ENCODE measurements at places on chromosomes 7 and 10. TPM values are rescaled to one million over a fixed set of nuclear protein-coding genes. Genes with fewer than 3 reads are reported as not detected.

CREB5 gene
- total RNA-seq, result 7.1 TPM

GDF2 gene
- total RNA-seq, result not detected

CCSER2 gene
- total RNA-seq, result 40.5 TPM

NUB1 gene
- 40.1 TPM for total RNA-seq

AGR2 gene
- total RNA-seq, result not detected

PITRM1 gene
- total RNA-seq, result 100.0 TPM

NEUROD6 gene
- total RNA-seq, result not detected

OPN1SW gene
- not detected for total RNA-seq

CACNA2D1 gene
- total RNA-seq, result 39.7 TPM

SLC26A5 gene
- total RNA-seq, result not detected

GNAI1 gene
- 17.2 TPM for total RNA-seq

GRCh38 chr10:14687340-14687739 lies 87.4 kb downstream of the FAM107B start:
- DNase-seq, result no peak

GRCh38 chr7:26447116-26447515 lies 155.5 kb downstream of the SNX10 start:
- DNase-seq, result no peak

DNA sequence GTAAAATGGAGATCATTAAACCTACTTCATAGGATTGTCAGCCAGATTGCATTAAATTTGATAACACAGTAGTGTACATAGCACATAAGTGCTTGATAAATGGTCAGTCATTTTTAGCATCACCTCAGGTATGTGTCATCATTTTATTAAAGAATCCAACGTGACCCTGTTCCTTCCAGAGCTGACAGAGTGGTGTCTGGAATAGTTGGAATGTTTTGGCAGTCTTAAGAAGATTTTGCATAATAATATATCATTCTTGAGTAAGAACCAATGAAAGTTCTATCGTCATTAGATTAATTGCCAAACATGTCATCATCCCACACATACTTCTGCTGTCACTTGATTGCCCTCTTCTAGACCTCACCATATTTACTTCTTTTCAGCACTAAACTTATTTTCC lies 451.4 kb upstream of the POM121L12 start:
- no peak for DNase-seq

DNA sequence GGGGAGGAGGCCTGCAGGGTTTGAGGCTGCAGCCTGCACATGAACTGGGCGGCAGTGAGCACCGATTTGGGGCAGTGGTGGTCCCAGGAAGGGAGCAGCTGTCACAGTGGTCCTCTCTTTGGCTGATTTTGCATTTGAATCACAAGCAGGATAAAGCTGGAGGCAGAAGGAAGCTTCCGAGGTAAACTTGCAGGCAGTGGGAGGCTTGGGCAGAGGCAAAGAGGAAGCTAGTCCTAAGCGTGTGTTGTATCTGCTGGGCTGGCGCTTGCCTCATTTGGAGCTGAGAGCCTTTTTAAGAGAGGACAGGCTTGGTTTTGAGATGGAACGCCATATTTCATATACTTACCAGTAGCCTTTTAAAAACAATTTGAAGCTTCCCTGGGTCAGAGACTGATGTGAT lies 177.2 kb upstream of the PODXL start:
- DNase-seq, result no peak

DNA sequence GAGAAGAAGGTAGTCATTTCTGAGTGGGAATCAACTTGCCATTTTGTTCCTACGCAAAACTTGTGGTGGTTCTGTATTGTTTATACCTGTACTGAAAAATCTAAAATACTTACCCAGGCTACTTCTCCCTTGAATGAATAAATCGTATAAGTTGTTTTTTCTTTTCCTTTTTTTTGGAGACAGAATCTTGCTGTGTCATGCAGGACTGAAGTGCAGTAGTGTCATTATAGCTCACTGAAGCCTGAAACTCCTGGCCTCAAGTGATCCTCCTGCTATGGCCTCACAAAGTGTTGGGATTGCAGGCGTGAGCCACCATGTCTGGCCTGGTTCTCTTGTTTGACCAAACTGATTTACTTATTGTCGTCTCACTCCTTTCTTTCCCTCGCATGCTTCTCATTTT lies 27.9 kb downstream of the LUC7L2 start:
- no peak for DNase-seq

- DNase-seq, result no peak
Observed at GRCh38 chr7:32533276-32534029, 38.2 kb downstream of the AVL9 start.

GRCh38 chr10:44460416-44460815 lies 75.5 kb upstream of the CXCL12 start:
- no peak for DNase-seq

DNA sequence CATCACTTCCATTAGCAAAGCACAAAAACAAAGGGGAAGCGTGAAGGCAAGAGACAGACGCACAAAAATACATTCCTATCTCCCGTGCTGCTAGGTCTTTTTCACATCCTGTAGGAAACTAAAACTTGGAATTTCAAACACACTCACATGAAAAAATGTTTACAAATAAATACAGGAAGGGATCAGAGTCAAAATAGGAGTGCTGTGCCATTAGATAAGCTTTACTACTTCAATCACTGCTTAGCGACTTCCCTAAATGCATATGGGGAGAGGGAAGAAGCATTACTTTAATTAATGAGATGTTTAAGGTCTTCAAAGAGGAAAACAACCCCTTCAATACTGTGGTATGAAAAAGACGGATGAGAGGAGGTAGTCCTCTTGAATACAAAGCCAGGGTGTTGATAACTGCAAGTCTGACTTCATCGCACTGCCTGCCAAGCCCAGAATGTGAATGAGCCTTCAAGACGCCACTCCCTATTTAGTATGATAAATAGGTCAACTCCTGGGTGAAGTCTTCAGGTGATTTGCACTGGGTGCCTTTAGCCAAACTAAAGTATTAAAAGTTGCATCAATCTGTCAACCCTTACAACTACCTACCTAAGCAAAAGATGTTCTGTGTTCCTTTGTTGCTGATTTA lies 13.9 kb downstream of the PARD3 start:
- DNase-seq, result peak; percentile 43

- no peak for DNase-seq
Observed at GRCh38 chr10:84224411-84225028, 824 bp downstream of the LRIT2 start.

DNA sequence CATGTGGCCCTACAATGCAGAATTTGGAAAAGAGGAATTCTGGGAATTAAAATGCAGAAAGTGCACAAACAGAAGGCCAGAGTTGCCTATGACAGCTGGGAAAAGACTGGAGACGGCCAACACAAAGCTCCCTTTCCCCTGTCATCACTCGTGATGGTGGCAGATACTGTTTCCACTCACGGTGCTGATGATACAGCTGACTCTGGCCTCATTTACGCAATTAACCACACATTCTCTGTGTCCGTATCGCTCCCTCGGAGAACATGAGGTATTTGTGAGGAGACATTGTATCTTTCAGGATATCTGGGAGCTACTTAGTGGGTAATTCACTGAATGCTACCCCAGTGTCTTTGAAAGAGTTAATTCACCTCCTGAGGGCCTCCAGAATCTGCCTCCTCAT lies 172.8 kb downstream of the TAX1BP1 start:
- DNase-seq, result no peak

- no peak for DNase-seq
Observed at GRCh38 chr7:47291461-47292081, 290.3 kb downstream of the TNS3 start.

DNA sequence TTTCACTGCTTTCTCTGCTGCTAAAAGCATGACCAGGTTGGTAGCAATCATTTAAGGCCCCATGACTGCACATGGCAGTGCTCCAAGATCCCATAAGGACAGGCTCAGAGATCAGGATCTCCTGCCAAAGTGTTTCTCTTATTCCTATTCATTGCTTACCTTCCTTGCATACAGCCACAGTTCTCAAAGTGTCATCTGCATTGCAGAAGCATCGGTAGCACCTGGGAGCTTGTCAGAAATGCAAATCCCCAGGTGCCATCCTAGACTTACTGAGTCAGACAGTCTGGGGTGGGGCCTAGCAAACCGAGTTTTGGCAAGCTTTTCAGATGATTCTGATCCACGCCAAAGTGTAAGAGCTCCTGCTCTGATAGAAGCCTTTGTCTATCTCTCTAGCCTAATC lies 489.0 kb upstream of the AUTS2 start:
- DNase-seq, result no peak

DNA sequence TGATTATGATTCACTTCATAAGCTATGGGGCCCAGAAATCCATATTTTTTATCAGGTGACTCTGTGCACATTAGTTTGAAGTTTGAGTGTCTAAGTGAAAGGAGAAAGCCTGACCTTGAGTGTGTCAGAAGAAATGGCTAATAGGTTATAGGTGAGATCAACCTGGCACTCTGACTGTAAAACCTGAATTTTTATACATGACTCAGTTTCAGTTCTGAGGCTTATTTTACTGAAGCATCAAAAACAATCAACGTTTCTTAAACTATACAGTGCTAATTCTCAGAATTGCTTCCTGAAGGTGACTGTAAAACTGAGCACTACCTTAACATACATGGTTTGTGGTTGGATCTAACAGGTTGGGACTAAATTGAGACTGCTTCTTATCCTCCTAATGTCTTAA lies 159.4 kb upstream of the AHR start:
- no peak for DNase-seq

DNA sequence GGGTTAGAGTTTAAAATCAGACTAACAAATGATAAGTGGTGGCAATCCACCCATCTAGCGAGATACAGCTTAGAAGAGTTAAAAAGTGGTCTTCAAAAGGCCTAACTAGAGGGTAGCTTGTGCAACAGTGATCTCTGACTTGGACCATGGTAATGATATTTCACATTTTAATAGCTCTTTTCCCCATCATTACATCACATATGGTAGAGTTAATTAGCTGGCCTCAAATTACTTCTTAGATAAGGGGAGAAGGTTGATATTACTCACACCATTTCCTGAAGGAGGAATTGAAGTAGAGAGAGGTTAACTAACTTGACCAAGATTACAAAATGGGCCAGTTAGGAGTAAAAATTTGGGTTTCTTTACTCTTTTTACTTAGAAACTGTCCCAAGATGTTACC lies 223.6 kb downstream of the PHTF2 start:
- DNase-seq, result no peak

- DNase-seq, result no peak
Observed at GRCh38 chr10:23448802-23449570, 10.1 kb downstream of the OTUD1 start.

- DNase-seq, result no peak
Observed at GRCh38 chr7:55170335-55171069, 151.7 kb downstream of the EGFR start.

DNA sequence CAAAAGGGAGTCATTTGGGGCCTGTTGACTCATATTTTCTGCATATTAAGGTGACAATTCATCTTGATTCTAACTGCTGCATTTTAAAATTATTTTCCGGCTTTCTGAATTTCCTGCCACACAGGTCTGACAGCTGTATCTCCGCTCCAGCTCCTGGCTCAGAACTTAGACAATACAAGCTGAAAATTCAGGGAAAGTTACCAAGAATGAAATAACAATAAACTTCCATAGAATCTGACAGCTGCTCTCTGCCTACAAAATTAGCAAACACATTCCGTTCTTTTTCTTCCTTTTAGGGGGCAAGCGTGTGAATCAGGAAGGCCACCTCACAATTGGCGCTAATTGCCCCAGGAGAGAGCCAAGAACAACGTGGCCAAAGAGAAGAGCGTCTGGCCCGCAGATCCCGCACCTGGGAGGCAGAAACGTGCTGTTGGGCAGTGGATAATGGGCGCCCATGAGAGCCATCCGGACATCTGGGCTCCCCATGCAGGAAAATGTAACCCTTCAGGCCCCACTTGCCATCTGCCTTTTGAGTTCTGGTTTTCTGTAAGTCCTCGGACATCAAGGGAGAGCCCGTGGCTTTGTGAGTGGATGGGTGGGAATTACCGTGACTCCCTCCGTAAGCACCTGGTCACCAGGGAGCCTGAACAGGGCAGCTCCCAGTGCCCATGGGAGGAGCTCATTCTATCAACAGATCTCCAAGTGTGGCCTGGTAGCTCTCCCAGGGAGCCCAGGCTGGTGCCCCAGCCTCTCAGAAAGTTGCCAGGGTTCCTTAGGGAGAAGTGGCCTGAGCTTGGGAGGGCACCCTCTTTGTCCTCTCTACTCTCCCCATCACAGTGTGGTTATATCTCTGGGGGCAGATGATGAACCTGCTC lies 5.0 kb downstream of the CLRN3 start:
- no peak for DNase-seq

DNA sequence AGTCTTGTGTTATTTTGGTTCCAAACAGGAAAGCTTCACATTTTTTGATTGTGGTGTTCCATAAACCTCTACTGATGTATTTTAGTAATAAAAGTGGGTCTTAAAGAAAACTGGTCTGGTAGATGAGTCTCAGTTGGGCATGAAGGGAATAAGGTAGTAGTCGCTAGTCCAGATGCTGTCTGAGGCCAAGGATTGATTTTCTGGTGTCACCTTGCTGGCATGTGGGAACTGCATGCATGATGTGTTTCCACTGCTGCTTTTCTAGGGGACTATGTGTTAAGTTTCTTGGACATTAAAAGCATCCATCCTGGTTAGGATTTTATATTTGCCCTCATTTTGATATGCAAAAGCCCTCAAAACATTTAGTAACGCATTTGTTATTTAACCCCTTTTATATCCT lies 123.7 kb upstream of the GJD4 start:
- DNase-seq, result no peak

- DNase-seq, result no peak
Observed at GRCh38 chr7:39811161-39811614, 138.9 kb upstream of the CDK13 start.

DNA sequence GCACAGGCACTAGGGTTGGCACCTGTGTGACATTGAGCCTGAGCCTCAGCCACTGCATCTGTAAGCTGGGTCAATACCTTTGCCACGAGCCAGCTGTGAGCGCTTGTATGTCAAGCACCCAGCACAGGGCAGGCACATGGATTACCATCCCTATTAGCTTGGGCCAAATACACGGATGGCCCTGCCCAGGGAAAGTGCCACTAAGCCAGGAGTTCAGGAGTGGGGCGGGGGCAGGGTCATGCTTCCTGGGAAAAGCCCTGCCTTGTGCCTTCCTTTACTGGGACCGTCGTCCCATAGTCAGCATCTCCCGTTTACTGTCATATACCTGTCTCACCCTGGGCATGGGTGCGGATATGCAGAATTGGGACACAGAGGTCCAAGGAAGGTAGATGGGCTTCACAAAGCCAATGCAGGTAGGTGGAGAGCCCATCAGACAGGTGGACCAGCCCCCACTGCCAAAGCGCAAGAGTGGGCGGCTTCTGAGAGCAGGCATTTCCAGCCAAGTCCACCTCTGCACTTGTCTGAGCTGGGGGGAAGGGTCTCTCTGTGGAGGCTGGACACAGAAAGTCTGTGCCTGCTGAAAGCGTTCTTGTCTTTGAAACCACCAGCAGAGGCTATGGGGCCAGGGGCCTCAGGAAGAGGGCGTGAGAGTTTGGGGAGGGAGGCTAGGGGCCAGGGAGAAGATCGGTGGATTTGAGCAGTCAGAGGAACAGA lies 72.6 kb downstream of the VWA2 start:
- DNase-seq, result no peak

DNA sequence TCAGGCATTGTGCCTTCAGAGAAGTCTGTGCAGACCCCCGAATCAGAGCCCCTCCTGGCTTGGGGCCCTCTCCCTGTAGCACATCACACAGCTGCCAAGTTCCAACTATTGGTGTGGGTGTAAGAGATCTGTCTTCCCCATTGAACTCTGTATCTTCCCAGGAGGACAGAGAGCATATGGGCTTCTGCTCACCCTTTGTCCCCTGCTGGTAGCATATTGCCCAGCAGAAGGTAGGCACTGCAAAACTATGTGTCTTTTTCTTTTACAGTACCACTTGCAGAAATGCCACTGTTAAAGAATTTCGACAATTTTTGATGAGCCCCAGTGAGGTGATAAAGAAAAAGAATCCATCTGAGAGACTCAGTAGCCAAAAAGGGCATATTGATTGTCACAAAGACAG lies 59.6 kb downstream of the NPY start:
- DNase-seq, result no peak

GRCh38 chr10:127145173-127145572 lies 51.2 kb downstream of the INSYN2A start:
- no peak for DNase-seq

Measured in uterus (tissue), 4 donors.